CD4-positive, alpha-beta memory T cell (primary cell): ENCODE measurements at places on chromosomes 2 and 18. TPM values are rescaled to one million over a fixed set of nuclear protein-coding genes. Genes with fewer than 3 reads are reported as not detected.

The NBAS gene
- 37.0 TPM for total RNA-seq

DNA sequence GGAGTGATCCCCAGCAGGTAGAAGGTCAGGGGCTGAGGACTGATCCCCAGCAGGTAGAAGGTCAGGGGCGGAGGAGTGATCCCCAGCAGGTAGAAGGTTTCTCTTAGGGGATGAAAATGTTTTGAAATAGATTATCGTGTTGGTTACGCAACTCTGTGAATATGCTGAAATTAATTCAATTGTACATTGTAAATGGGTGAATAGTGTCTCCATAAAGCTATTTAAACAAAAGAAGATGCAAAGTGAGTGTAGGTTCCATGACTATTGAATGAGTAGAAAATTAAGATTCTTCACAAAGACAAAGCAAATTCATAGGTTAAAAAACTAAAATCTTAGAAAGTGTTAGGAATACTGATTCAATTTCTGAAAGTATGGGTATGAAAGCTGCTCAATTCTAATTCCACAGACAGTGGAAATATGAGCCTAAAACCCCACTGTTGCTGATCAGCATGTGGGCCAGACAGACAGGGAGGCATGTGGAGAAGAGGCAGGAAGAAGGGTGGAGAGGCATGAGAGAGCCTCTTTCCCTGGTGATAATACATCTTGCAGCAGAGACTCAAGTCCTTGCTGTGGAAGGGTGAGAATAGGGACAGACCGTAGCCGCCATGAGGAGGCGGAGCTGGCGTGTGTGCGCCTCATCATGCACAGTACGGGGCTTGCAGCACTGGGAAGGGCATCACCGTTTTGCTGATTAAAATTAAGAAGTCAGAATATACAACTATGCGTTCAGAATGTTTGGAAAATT lies 85.9 kb upstream of the NFATC1 start:
- H3K4me3 ChIP-seq = no peak overlapping the region
- no peak overlapping the region for H3K27ac ChIP-seq
- no peaks in the 10 kb centered on the region for H3K27me3 ChIP-seq
- no peaks in the 10 kb centered on the region for H3K4me1 ChIP-seq
- DNase-seq = no peak
- peaks cover 18% of the 10 kb centered on the region for H3K36me3 ChIP-seq

DNA sequence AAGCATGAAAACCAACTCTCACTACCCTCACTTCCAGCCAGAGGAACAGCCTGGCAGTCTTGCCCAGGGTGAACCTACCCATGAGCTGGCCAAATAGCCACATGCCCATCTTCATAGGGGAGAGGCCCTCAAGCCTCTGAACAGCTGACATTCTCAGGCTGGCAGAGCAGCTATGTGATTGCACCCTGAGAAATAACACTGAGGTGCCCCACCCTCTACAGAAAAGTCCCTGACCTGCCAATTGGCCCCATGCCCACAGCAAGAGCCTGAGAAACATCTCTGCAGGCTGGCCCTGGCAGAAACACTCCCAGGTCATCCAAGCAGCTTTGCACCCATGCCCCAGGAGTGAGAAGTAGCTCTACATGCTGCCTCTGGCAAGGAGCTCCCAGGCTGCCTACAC lies 127.4 kb upstream of the OTX1 start:
- H3K4me1 ChIP-seq = no peaks in the 10 kb centered on the region
- H3K27me3 ChIP-seq = no peaks in the 10 kb centered on the region
- H3K27ac ChIP-seq = no peak overlapping the region

GRCh38 chr2:74583504-74583903 lies 29.0 kb downstream of the DOK1 start:
- no peak overlapping the region for H3K4me3 ChIP-seq
- H3K36me3 ChIP-seq = no peaks in the 10 kb centered on the region
- no peak for DNase-seq
- H3K27ac ChIP-seq = no peak overlapping the region
- no peaks in the 10 kb centered on the region for H3K27me3 ChIP-seq
- peaks cover 8% of the 10 kb centered on the region for H3K4me1 ChIP-seq

GRCh38 chr18:58394046-58394445 lies 234.8 kb downstream of the ALPK2 start:
- no peak for DNase-seq
- no peak overlapping the region for H3K4me3 ChIP-seq
- no peaks in the 10 kb centered on the region for H3K4me1 ChIP-seq
- H3K27ac ChIP-seq = no peak overlapping the region
- H3K36me3 ChIP-seq = no peaks in the 10 kb centered on the region

DNA sequence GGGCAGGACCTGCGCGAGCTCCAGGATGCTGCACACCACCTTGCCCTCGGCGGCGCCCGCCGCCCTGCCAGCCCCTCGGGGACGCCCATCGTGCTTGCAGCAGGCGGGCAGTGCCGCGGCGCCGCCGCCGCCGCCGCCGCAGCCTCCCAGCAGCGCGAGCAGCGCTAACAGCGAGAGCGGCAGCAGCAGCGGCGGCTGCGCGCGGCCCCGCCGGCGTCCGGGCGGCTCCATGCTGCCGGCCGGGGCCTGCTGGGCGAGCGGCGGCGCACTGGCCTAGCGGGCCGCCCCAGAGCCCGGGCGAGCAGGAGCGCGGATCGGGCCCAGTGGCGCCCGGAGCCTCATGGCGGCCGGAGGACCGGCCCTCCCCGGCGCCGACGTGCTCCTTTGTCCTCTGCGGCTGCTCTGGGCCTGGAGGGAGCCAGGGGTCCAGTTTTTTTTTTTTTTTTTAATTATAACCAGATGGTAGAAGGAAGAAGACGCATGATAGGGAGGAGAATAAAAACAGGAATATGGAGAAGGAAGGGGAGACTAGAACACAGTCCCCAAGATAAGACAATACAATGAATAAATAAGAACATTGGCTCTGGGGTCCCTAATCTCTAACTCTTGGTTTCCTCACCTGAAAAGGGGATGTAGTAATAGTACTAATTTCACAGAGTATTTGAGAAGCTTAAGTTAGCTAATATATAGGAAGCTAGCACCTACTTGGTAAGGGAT lies 17.1 kb upstream of the ANKRD62 start:
- DNase-seq = no peak
- H3K27ac ChIP-seq = no peak overlapping the region
- H3K4me3 ChIP-seq = no peak overlapping the region
- no peaks in the 10 kb centered on the region for H3K36me3 ChIP-seq
